ENCODE measurements at places on chromosomes 7 and 10.

DNA sequence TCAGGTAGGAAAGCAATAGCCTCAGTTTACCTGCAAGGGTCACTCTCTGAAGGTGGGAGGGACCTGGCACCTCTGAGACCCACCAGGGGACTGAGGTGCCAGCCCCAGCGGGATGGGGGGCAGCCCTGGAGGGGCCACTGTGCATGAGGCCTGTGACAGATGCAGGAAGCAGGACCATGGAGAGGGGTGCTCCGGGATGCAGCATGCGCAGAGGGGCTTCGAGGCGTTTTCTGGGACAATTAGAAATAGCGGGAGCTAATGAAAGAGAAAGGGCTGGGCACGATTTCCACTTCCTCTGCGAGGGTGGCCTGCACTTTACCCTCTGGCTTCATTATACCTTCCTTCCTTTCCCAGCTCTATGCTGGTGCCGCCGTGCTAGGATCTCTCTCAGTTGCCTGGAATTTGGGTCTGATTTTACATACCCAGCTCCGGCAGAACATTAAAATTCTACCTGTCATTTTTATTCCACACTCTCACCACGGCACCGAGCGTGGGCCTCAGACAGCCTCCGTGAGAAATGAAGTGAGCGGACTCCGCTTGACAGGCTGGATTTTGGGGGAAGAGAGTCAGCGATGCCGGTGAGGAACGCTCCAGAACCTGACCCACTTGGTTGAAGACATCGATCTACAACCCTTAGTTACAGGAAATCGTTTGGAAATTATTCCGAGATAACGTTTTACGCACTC, 333.9 kb upstream of the PFKP start:
- no peak for DNase-seq

GRCh38 chr10:3896161-3896560, 111.2 kb upstream of the KLF6 start:
- DNase-seq: no peak

GRCh38 chr10:78476844-78477243, 443.2 kb downstream of the RPS24 start:
- no peak for DNase-seq

GRCh38 chr7:2157473-2158279, 75.1 kb downstream of the MAD1L1 start:
- no peak for DNase-seq

- DNase-seq: no peak
Measured at GRCh38 chr10:11148142-11149028, 130.7 kb downstream of the CELF2 start.

DNA sequence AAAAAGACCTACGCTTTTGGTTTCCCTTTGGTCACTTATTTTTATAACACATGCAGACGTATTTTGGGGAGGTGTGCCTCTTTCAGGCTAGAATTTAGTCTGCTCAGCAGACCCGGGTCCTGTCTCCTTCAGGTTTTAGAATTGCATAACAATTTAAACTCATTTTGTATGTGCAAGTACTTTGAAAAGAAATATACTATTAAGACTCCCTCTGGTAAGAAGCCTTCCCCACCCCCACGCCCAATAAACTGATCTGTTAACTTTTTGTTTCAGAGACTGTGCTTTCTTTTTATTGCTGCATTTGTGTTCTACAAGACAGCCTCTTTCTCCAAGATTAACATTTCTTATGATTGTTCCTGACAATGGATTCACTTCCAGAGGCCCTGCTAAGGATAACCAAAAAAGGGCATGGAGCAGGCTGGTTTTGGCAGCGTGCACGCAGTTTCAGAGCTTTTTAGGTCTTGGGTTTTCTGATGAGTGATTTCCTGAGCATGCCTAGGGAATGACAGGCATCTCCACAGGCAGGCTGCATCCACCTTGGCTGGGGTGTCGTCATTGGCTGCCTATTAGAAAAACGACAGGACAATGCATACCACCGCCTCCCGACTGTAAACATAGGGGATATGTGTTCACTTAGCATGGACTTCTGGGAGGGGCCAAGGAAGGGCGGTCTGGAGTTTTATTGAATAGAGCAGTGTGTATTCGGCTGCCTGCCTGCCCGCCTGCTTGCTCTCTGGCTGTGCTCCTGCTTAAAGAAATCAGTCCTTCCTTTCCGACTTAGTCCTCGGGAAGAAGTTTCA, at the start of gene CALD1:
TSS of gene CALD1 (plus strand) at position 694 of the 800 bp plus-strand sequence. CDS start 88,100 bp downstream, outside the sequence.
- no peak for DNase-seq

Data from activated CD4-positive, alpha-beta T cell treated with anti-CD3 and anti-CD28 coated beads, Interleukin-2, Interleukin-4, amounts not matched to agents 100 ng/mL and 50 ng/mL, durations not matched to agents 16 hours and 8 hours (primary cell).